ENCODE measurements at places on chromosomes 5 and 9.

- DNase-seq, result no peak
Measured at GRCh38 chr5:117271656-117272055, 697.0 kb upstream of the SEMA6A start.

- no peak for DNase-seq
Measured at GRCh38 chr9:75108571-75108970, 20.3 kb downstream of the OSTF1 start.

DNA sequence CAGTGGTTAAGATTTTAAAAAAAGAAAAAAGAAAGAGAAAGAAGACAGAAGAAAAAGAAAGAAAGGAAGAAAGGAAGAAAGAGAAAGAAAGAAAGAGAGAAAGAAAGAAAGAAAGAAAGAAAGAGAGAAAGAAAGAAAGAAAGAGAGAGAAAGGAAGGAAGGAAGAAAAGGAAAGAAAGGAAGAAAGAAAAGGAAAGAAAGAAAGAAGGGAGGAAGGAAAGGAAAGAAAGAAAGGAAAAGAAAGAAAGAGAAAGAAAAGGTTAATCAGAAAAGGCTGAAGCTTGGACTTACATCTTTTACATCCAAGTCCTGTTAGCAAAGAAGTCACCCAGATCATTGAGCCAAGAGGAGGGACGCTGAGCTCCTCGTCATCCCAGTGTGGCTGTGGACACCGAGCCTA, 70.0 kb downstream of the IRX2 start:
- no peak for DNase-seq

DNA sequence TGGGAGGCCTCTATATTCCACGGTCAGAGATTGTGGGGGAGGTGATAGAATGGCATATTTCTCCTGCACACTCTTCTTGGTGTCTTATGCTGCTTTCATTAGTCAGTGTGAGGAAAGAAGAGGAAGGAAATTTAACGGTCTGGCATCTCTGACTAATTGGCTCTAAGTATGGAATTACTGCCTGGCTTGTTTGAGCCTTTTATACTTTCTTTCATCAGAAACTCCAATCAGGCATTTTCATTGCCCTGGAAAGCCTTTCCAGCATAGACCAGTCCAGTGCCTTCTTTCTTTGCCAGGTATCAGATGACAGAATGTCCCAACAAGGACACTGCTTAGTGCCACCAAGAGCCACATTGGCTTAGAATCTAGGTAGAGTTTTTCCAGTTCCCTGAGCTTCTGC, 30.2 kb downstream of the CYSTM1 start:
- DNase-seq, result no peak

- no peak for DNase-seq
Measured at GRCh38 chr9:90038763-90039162, 434.0 kb downstream of the GADD45G start.

DNA sequence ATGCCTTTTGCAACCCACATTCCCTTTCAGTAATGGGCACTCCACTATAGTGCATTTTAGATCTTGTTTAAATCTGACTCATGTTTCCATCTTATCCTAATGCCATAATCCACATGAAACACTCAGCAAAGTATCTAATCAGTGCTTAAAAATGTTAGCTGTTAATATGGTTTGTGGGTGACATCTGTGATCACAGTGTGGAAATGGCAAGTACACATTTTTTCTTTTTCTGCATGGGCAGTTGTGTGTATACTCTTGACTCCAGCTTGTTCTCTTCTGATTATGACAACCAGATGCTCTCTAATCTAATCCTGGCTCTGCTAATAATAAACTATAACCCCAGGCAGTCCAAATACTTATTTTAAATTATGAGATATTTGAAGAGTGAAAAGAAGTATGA, 103.3 kb downstream of the EDIL3 start:
- DNase-seq, result no peak

GRCh38 chr9:37121881-37122280, 1.5 kb downstream of the ZCCHC7 start:
- DNase-seq, result no peak

GRCh38 chr5:168654211-168654721, 75.1 kb upstream of the PANK3 start:
- no peak for DNase-seq

DNA sequence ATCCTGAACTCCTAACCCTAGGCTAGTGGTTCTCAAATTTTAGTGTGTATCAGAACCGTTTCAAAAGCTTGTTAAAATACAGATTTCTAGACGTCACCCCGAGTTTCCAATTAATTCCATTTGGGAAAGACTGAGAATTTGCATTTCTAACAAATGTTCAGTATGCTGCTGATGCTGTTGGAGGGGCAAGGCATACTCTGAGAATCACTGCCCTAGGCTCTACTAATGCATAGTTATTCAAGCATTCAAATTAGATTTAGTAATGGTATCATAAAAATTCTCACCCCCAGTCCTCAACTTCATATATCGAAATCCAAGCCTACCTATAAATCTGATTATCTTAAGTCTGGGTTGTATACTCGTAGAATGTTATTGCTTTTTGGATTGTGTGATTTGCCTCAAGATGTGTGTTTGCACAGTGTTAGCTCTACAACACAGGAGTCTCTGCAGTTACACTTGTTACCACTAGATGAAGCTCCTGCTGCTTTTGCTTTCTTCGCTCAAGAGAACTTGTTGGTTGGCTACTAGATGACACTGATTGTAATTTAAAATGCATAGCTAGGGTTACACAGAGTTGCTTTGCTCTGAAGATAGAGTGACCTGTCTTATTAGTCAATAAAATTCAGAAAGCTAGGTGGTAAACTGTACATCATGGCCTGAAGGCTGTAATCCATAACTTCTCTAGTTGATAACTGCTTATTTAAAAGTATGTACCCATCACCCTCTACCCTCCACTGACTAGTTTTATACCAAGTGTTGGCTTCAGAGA, 7.5 kb upstream of the ERAP2 start:
- DNase-seq, result no peak

DNA sequence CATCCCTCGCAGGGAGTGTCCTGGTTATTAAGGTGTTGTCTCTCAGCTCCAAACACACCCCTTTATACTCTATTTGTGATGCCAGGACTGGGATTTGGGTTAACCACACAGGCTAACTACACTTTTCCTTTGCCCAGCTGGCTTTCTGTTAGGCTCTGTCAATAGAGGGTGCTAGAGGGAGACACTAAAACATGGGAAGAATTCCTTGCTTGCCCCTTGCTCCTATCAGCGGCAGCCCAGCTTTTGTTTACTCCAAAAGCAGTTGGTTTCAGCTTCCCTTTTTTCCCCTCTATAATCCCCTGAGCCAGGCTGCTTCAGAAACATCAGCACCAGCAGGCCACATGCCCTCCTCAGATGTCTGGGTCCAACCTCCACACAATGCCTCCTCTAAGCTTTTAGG, 297.1 kb downstream of the KCTD16 start:
- DNase-seq, result no peak

DNA sequence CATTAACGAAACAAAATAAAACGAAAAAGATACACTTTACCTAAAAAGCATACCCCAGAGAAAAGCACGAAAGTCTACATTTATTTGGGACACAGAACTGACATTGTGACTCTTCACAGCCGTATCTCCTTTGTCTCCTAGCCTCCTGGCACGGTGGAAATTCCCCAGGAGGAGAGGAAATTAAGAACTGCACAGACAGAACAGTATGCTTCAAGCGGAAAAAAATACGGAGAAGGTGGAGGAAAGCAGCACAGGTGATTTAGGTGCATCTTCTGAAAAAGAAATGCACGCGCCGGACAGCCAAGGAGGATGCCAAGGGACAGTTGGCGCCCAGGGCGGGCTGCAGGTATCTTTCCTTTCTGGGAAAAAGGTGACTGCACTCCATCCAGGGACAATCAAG, 32.0 kb downstream of the DDX31 start:
- DNase-seq, result no peak

DNA sequence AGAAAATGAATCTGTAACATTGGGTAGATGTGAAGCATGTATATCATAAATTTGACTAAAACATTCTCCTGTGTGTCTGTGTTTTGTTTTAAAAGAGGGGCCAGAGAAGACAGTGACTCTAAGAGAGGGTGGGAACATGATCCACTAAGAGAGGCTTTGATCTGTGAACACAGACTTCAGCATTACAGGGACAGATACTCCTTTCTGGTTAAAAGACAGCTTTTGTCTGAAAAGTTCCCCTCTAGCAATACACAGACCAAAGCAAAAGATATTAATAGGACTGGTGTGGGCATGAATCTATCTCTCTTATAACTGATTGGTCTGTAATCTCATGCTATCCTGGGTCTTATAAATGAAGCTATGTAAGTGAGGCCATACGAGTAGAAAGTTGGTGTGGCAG, 150.9 kb downstream of the NUDT12 start:
- no peak for DNase-seq

GRCh38 chr9:136626066-136626725, 36.5 kb upstream of the EGFL7 start:
- DNase-seq, result no peak
